ENCODE measurements at places on chromosomes 3 and 15.

- DNase-seq = no peak
Observed at GRCh38 chr3:40827942-40828688, 303.4 kb downstream of the ZNF621 start.

DNA sequence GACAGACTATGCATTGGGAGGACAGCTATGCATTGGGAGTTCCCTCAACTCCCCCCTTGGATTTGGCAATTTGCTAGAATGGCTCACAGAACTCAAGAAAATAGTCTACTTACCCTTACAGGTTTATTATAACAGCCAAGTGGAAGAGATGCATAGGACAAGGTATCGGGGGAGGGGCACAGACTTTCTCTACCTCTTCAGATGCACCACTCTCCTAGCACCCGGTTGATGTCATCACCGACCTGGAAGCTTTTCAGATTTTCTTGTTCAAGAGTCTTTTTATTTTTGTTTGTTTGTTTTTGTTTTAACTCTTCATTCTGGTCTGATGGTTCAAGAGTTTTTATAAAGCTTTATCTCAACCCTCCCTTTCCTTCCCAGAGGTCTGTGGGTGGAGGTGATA lies 20.7 kb upstream of the ADAMTS9 start:
- DNase-seq = no peak

DNA sequence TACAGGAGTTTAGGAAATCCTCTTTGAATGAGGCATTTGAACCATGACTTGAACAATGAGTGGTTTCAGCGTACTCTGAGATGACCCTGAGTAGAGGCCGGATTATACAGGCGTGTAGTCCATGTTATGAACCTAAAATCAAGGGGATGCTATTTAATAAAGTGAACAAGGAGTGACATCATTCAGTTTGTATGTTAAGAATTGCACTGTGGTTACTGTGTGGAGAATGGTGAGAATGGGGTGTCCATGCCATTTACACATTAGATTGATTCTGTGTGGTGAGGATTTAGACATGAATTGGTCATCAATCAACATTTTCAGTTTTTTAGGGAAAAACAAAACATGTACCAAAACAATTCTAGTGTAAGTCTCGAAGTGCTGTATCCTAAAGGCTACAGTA lies 65.8 kb downstream of the TPRG1 start:
- DNase-seq = no peak

DNA sequence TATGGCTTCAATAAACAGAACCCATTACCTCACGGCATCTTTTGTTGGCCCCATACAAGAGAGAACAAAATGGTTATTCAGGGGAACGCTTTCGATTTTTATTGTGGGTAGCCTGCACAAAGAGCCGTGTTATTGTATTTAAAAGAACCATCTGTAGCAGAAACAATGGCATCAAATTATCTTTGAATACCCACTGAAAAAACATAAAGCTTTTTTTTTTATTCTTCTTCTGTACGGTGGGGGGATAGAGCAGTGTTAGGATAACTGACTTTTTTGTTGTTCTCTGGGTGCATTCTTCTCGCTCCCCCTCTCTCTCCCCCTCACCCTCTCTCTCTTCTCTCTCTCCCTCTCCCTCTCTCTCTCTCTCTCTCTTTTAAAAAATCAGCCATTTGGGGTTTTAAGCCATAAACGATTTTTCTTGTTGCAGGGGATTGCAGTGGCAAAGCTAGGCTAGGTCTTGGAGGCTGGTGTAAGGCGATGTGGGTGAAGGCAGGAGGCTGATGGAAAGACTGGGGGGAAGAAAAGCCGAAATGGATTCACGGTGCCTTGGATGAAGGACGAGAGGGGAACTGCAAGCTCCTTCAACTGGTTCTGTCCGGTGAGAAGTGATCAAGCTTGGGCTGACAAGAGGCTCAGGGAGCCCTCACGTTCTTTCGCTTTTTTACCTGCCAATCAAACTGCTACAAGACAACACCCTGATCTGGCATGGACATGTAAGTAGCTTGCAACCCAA lies 12.4 kb upstream of the SOX2 start:
- no peak for DNase-seq

DNA sequence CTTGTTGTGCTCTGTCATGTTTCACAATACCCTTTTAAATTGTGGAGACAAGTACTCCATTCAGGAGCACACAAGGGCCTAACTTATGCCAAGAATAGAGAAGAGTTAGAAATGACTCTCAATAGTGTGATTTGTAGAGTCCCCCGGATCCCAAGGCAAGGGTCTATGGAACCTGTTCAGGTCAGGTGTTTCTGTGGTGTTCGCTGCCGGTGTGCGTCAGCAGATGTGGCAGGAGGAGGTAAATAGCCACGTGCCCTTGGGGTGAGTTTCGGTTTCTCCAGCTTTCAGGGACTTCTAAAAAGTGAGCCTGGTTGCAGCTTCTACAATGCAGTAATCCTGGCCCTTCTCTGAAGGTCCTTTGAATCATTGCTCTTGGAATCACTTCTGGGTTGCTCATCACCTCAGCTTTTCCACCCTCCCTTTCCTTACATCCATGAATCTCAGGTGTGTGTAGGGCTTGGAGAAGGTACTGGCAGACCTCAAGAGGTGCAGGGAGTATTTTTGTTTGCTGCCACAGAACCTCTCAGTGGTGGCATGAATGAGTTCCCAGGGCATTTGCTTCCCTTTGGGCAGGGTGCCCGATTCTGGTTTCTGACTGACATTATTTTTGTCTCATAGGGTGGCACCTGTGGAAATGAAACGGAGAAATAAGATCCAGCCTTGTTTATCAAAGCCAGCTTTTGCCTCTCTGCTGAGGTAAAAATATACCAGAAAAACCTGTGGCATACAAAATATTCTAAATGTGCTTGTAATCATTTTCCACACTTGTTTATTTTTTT lies 7.3 kb downstream of the ST3GAL6 start:
- DNase-seq = no peak

- peak; percentile 26 for DNase-seq
Observed at GRCh38 chr15:66702035-66702786, at the start of gene SMAD6. SMAD6 (plus strand) TSS chr15:66702236; CDS start chr15:66703259, 1,023 bp downstream.

DNA sequence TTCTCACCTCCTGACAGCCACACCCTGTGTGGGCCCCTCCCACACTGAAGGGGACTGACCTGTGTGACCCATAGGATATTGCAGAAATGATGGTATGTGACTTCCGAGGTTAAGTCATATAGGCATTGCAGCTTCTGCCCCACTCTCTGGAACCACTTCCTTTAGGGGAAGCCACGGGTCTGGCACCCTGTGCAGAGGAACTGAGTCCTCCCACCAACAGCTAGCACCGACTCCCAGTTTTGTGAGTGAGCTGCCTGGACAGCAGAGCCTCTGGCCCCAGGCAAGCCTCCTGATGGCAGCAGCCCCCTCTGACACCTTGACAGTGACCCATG lies 24.6 kb upstream of the SLC6A6 start:
- DNase-seq = no peak

DNA sequence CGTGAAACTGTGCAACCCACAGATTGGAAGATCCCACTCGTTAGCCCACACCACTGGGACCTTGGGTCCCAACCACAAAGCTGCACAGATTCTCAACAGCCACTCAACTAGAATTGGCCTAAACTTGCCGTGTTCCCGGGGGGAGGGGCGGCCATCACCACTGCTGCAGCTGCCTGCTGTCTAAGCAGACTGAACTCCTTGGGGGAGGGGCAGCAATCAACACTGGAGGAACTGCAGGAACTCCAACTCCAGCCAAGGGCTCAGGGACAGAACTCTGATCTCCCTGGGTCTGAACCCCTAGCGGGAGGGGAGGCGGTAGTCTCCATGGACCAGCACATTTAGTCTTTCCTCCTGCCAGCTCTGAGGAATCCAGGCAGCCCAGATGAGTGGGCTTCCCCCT lies 205.9 kb downstream of the RSL24D1 start:
- no peak for DNase-seq

- no peak for DNase-seq
Observed at GRCh38 chr3:54632834-54633233, 295.0 kb downstream of the LRTM1 start.
